ENCODE measurements at places on chromosomes 1 and 21.

- DNase-seq, result no peak
Measured at GRCh38 chr1:39034114-39034654, 8.0 kb downstream of the NDUFS5 start.

DNA sequence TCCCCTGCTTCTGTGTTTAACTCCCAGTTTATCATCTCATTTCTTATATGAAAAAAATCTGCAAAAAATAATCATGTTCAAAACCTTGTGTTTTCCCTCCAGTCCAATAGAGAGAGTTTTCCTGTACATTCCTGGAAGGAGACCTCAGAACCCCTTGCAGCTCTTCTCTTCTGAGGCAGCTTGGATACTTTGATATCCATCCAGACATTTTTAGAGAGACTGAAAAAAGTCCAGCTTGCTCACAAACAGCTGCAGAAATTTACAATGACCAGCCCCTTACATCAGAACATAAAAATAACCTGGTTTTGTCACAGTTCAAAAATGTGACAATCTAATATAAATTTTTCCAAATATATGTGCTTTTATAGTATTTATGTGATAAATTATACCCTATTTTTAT is 73.3 kb upstream of the C1orf115 start:
- DNase-seq, result no peak

- no peak for DNase-seq
Measured at GRCh38 chr1:54537611-54538010, 10.4 kb upstream of the ACOT11 start.

DNA sequence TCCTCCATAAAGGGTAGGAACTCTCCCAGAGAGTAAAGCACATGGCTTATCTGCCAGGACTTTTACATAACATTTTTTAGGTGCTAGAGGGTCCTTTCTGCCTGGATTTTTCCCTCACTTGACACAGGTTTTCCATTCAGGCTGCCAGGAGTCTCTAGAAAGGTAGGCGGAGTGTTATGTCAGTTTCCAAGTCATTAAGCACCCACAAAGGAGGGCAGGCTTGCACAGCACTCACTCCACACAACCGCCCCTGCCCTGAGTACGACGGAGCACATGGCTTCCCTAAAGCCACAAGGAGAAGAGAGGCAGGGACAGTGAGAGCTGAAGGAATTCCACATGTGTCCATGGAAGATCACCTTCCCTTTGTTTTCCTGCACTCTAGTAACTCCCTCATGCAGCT is 55.7 kb downstream of the CAPZB start:
- DNase-seq, result no peak

GRCh38 chr1:32334864-32335534 is 1.0 kb downstream of the MARCKSL1 start:
- peak; percentile 51 for DNase-seq

- no peak for DNase-seq
Measured at GRCh38 chr1:87122243-87122642, 206.4 kb upstream of the LMO4 start.

DNA sequence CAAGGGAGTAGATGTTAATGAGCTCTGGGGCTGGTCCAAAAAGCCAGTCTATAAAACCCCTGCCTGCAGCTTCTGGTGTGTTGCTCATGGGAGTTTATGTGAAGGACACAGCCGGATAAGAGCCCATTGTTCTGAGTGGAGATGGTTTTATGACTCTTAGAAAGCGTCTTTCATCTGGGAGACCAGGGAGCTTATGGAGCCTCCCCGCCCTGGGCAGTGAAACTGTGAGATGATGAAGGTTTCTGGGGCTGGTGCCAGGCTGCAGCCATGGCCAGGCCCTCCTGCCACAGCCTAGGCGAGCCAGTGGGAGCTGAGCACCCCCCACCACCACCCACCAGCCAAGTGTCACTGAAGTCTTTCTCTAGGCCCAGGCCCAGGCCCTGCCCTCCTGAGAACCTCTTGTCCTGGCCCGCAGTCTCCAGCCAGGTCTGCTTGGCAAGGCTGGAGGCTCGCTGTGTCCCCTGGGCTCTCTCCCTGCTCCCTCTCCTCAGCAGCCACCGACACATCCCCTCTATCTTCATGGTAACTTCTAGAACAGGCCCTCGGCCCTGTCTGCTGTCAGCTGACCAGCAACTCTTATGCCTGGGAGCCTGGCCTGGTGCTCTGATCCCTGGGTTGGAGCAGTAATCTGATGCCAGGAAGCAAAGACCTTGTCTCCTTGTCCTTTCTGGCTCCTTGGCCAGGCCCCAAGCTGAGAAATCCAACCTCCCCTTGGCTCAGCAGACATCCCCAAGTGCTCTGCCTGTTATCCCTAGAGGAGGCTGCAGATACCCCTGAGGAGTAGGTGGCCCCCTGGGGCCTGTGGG is 7.6 kb upstream of the ARHGEF10L start:
- no peak for DNase-seq

DNA sequence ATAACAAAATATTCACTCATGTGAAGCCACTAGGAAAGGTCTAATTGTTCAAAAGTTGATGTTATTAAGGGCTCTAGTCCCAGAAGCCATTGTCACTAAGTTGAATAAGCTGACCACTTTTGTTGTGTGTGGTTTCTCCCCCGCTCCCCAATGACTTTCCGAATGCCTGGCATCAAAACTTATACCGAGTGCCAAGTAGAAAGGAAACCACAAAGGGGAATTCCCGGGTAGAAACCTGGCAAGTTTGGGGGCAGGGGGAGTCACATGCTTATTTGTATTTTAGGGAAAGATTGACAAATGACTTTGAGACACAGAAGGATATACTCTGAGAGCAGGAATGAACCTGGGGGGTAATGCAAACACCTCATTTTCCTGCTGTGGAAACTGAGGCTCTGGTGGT is 154.1 kb downstream of the TGFBR3 start:
- DNase-seq, result peak; percentile 60

DNA sequence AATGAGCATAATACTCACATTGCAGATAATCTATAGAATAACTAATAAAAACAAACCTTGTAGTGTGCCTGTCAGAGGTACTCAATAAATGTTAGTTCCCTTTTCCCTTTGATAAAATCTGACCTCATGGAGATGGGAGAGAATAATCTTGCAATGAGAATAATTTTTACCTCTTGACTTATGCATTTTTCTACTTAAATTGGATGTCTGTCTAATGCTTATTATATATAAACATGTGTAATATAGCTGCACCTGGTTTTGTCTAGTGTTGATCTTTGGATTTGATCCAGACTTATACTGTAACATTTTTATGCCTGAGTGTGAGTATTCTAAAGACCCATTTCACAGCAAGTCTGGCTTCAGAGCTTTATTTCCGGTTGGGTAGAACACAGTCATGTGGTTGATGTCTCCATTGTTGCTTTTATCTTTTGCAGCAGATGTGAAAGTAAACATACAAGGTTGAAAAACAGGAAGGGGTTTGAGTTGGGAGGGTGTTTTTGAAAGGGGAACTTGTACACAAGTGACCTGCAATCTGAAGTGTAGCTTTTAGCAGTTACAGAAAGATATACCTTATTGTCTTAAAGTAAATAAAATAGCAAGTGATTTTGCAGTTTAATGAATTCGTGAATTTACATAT is 12.4 kb downstream of the EPB41 start:
- no peak for DNase-seq

DNA sequence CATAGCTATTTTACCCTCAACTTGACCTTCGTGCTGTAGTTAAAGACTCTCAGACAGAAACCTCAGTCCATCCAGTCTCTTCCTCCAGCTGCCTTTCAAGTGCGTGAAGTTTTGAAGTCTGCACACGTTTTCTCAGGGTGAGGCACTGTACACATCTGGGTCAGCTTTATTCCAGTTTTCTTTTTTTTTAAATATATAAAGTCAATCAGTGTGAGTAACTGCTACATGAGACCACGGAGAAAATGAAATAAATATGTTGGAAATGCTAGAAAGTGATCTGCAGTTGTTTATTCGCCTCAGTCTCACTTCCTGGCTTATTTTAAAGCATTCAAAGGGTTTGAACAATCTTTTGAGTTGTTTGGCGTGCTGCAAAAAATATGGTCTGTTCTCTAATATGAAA is 135.7 kb downstream of the ROR1 start:
- DNase-seq, result no peak

DNA sequence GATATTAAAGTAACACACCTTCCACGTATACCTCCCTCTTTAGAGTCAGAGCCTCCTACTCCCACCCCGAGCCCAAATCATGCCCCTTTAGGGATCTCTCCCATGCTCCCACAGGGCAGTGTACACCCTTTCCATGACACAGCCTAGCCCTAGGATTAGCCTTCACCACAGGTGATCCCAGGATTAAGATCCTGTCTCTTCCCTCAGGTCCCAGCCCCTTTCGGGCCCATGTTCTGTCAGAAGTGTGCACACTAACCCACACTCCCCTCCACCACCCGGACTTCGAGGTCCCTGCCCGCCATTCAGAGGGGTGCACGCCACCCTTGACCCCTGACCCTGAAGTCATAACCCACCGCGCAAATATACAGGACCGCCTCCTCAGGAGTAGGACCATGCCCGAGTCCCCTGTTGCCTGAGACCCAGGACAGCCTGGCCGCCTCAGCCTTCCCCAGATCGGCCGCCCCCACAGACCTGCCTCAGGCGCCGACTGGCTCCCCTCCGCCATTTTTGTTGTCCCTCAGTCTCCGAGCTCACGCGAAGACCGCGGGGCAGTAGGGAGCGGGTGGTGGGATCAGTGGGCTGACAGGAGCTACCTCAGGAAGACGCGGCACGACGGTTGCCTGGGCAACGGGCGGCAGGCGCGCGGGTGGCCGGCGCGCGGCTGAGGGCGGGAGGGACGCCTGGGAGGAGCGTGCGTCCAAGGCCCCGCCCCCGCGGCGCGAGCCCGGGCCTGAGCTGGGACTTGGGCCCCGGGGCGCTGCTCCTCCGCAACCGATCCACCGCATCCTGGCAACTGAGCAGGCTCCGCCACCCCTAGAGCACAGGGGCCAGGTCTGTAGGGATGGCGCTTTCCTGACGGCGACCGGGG is at the start of gene AGBL4:
Gene AGBL4 (minus strand): TSS at position 663 of the 868 bp plus-strand sequence.
- peak; percentile 8 for DNase-seq

DNA sequence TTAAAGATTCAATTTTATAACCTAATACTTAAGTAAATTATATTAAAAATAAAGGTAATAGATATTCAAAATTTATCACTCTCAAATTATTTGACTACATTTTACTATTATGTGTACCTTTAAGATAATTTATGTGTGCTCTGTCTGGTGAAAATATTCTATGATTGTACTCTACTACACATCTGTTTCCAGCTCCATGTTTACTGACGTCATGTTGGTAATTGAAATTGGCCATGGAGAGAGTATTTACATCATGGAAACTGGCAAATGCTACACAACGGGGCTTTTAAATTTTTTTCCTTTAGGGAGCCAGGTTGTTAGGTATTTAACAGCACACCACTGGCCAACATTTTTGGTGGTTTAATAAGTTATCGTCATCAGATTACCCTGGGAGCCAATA is 204.5 kb upstream of the KIAA0040 start:
- no peak for DNase-seq

- peak; percentile 31 for DNase-seq
Measured at GRCh38 chr1:99728494-99729235, 37.8 kb downstream of the FRRS1 start.

- DNase-seq, result no peak
Measured at GRCh38 chr1:60870269-60870865, 212.0 kb upstream of the NFIA start.

- DNase-seq, result no peak
Measured at GRCh38 chr1:43537423-43538142, 6.9 kb downstream of the PTPRF start.

DNA sequence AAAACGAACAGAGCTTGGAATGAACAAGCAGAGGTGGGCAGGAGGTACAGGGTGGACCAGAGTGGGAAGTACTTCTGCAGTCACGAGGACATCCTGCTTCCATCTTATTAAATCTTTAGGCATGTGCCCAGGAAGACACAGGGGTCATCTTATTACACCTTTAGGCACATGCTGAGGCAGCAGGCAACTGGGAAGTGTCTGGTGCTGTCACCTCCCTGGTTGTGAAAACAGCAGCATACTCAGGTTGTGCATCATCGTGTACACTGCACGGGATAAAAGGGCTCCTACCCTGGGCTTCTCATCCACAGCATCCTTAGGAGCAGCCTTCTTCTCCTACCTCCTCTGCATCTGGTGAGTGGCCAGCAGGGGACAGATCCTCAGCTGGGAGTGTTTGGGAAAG is at the start of gene LCE3C:
Gene LCE3C (plus strand): TSS at position 301 of the 400 bp plus-strand sequence. CDS start 498 bp downstream, outside the sequence.
- DNase-seq, result no peak

GRCh38 chr1:15994590-15995351 is 9.3 kb upstream of the SRARP start:
- peak; percentile 73 for DNase-seq

DNA sequence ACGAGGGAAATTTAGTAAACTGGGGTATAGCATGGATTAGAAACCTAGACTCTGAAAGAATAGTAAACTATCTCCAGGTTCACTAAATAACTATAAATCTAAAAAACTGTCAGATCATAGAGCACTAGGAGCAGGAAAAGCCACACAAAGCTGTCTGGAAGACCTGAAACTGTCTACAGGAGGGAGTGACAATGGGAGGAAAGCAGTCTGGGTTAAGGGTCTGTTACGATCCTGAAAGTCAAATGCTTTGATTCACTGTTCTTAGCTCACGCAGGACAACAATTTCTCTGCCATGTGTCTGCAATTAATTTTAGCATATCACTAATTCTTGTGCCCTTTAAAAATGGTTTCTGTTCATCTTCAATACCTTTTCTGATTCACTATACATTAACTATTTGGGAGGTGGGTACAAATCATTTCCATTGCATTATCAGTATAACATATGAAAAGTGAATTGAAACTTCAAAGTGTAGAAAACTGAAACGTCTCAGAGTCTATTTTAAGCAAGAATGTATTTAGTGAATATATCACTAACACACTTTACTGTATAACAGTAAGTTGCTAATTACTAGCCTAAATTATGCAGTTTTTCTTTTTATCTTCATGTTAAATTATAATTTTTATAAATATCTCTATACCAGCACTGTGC is 18.4 kb downstream of the CEP170 start:
- no peak for DNase-seq

GRCh38 chr1:66168948-66169671 is 364.8 kb upstream of the SGIP1 start:
- DNase-seq, result peak; percentile 35

DNA sequence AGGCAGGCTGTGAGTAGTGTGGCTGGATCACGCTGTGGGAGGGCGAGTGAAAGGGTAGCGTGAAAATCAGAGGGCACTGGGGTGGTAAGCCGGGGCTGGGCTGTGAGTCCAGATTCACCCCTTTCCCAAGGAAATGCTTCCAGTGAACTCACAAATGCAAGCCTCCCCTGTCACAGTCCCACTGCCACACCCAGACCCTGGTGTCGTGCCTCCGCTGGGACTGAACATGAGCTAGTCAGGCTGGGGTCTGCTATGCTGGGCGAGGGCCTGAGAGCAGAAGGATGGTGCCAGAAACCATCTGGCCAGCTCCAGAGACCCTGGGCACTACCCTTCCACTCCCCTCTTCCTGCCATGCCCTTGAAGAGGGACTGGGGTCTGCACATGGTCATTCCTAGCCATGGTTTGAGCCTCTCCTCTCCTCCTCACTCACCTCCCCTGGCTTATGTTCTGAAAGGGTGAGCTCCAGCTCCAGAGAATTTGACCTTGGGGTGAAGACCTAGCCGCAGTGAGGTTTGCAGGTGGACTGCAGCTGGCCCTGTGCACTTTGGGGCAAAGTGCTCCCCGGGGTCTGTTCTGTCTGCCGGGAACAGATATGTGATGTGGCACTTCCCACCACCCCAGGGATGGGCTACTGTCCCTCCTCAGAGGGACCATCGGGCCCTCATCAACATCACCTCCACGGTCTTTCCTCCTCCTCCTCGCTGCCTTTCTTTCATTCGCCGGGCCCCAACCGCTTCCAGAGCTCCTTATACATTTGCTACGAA is 365.6 kb downstream of the RPS6KC1 start:
- no peak for DNase-seq
